ENCODE measurements at places on chromosomes 5 and 9.

DNA sequence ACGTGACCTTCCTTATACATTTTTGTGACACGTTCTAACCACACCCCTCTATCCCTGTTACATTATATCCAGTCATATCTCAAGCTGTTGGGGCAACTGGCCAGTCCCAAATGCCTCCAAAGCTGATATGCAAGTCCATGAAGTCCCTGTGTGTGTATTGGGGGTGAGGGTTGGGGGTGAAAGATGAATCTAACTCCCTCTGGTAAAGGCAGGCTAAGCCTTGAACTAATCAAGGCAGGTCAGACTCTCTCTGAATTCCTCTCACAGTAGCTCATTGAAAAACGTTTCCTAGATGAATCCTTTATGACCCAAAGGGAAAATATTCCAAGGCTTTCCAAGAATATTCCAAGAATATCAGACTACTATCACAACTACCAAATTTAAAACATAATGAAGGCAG lies 174.4 kb downstream of the MUSK start:
- DNase-seq: no peak

DNA sequence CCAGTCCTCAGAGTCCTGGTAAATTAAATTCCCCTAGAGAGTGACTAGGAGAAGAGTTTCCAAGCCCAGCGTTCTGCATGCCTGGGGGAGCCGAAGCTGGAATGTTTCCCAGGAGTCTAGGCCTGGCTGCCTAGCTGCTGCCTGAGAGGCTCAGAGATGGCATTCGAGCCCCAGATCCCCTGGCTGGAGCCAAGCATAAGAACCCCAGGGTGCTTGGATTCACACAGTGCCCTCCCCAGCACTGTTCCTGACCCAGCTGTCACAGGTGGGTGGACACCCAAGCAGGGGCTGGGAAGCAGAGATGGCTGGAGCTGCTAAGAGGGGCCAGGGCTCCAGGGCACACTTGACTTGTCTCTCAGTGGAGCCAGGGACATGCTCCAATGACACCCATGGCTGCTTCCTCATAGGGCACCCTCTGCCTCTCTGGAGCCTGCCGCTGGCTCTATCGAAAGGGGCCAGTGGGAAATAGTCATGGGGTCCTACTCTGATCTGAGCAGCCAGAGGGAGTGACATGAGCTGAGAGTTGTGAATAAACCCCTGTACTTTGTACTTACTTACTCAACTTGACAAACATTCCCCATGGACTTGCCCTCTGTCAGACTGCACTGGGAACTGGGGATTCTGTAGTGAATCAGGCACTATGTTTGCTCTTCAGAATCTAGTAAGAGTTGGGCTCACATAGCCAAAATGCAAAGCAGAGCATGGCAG lies 62.6 kb upstream of the XPA start:
- DNase-seq: no peak

DNA sequence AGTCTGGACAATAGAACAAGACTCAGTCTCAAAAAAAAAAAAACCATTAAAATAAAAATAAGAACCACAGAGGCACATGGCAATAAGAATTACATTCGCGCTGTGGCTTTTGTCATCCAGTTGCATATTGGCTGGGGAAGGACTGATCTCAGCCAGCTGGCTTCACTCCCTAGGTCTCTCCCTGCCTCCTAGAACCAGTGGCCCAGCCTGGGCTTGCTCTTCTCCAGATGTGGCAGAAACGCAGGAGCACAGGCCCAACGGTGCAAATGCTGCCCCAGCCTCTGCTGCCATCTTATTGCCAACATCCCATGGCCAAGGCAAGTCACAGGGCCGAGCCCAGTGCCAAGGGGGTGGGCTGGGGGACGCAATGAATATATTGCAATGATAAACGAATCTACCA lies 37.0 kb downstream of the NKX2-5 start:
- DNase-seq: no peak

- no peak for DNase-seq
Observed at GRCh38 chr5:72117307-72117706, 10.0 kb downstream of the MAP1B start.

DNA sequence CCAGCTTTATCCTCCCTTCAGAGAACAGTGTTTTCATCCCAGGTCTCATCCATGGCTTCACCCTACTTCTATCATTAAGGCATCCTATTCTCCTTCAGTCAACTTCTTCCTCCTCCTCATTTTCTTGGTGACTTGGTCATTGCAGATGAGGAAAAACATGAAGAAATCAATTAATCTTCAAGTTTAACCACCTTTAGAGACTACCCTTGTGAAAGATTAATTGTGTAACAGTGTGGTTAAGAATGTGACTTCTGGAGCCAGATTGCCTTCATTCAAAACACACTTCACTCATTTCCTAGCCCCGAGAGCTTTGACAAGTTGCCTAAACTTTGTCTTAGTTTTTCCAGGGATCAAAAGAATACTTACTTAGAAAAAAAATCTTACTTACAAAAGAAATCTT lies 110.0 kb downstream of the STK32A start:
- no peak for DNase-seq

- no peak for DNase-seq
Observed at GRCh38 chr5:15914638-15915037, 265.0 kb downstream of the MARCHF11 start.

DNA sequence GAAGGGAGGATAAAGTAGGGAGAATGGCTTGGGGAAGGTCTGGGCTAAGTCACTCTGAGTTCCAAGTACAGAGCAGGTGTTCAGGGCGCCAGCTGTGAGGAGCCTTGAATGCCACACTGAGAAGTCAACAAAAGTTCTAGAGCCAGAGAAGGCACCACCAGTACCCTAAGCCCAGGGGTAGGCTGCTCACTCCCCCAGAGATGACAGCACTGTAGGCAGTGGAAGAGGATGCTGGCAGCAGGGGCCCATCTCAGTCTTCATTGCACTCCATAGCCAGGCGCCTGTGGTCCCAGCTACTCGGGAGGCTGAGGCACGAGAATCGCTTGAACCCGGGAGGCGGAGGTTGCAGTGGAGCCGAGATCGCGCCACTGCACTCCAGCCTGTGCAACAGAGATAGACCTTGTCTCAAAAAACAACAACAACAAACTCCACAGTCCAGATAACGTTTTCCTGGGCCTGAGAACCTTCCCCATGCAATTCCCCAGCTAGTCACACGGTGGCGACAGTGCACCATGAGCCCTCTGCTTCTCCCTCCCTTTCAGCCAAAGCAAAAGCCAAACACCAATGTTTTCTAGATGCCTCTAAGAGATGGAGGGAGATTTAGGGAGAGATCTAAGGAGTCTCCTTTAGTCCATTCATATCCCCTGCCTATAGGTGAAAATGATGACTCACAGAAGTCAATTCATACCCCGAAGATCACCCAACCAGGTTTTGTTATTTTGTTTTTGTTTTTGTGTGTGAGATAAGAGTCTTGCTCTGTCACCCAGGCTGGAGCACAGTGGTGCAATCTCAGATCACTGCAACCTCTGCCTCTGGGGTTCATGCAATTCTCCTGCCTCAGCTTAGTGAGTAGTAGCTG lies 19.8 kb upstream of the NSD1 start:
- peak; percentile 87 for DNase-seq

GRCh38 chr9:71648453-71648852 lies 119.9 kb downstream of the CEMIP2 start:
- DNase-seq: no peak

DNA sequence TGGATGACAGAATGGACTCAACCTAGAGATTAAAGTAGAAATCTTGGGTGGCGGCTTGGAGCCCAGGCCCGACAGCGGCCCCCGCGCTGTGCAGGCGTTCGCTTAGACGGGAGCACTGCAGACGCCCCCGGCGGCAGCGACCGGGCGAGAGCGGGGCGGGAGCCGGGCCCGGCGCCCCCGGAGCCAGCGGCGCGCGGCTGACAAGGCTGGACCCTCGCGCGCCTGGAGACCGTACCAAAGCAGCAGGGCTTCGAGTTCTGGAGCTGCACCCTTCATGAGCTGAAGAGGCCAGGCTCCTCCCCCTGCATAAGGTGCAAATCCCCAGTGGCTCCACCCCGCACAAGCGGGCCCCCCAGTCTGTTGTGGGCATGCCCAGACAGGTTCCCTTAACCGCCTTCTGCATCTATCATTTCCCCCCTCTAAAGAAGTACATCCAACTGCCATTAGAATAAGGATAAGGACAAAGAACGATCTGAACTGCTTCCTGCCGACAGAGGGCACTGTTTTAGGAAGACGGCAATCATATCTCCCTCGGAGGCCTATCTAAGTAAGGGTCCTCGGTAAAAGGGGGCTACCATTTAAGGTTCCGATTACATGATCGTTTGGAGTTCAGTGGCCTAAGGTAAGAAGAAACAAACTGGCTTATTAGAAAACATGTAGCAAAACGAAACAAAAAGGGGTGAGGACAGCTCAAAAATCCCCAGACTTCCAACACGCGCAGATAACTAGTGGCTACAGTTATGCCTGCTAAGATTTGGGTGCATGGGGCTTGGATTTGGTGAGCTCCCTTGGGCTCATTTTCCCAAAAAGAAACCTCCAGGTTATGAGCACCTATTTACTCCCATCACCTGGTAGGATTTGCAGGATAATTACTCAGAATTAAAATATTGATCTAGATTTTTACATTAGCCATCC lies 66.3 kb downstream of the RGMB start:
- no peak for DNase-seq

DNA sequence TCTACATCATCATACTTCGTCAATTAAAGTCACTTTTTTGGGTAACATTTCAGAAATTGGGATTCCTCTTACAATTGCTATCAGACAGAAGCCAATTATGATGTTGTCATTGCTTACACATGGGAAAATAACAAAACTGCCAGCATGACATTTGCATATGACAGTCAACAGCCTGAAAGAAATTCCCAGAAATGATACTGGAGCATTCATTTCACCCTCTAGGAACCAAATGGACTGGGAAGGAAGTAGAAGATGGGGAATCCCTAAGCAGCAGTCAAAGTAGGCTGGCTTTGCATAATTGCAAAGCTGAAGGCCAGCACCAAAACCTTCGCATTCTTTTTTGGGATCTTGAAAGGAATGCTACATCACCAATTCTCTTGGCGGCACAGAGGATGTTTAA lies 10.7 kb downstream of the HMGCS1 start:
- no peak for DNase-seq

DNA sequence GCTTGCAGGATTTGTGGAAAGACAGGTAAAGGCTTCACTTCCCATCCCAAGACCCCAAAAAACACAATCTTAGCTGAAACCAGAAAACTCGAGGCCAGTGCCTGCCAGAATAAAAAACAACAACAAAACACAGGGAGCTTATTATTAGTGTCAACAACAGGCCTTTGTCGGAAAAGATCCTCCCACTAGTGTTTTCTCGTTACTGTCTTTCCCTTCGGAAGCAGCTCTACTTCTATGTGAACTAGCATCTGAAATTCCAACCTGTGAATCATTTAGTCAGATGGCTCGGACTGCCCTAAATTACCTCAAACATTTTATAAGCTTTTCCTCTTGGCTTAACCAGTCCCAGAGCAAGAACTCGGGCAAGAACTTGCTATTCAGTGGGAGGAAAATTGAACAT lies 122.2 kb upstream of the GNA14 start:
- DNase-seq: no peak

DNA sequence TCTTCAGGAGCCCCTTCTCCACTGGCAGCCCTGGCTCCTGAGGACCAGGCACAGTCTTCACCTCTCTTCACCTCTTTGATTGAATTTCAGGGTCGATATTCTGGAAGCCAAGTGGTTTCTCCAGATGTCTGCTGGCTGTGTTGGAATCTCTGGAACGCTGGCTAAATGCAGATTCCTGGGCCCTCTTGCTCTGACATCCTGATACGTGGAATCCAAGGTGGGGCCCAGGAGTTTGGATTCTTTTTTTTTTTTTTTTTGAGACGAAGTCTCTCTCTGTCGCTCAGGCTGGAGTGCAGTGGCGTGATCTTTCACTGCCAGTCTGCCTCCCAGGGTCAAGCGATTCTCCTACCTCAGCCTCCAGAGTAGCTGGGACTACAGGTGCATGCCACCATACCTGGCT lies 26.8 kb upstream of the IER5L start:
- no peak for DNase-seq

- DNase-seq: no peak
Observed at GRCh38 chr9:33166231-33167083, 679 bp downstream of the B4GALT1 start.

DNA sequence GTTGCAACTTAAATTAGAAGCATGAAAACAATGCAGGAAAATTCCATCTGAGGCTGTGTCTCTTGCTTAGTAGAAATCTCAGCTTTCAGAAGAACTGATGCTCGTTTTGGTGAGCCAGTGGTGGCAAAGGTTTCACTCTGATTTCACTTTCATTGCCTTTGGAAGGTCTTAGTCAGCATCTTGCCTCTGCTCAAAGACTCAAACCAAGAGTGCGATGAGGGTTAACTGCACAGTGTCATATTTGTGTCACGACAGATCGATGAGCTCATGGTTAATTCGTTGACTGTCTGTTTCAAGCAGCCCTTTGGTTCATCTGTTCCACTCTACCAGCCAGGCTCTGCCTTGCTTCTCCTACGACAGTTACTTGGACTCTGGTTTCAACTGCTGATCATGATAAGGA lies 331.3 kb upstream of the KIF2A start:
- DNase-seq: no peak

DNA sequence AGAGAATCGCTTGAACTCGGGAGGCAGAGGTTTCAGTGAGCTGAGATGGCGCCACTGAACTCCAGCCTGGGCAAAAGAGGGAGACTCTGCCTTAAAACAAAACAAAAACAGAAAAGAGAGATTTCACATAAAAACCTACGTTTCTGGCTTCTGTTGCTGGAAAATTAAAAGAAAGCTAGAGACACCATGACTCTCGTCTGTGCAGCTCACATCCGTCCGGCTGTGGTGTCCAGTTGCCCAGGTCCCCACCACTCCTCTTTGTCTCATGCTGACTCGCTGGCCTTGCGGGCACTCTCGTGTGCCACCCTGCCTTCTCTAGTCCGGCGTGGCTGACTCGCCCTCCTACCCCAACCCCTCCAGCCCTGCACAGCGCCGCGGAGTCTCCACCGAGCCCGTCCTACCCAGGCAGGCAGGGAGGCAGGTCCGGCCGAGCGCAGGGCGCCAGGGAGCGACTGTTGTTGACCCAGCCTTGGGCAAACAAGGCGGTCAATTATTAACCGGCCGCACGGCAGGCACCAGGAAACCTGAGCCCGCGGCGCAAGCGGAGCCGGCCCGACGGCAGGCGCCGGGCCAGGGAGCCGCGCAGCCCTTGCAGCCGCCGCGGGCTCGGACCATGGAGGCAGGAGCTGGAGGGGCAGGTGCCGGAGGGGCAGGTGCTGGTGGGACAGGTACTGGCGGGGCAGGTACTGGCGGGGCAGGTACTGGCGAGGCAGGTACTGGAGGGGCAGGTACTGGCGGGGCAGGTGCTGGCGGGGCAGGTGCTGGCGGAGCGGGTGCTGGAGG lies at the start of gene PRRT1B:
Gene PRRT1B, plus strand, starts transcription at position 521 of the 783 bp plus-strand sequence. Its CDS starts 93 bp downstream, at position 614.
- DNase-seq: peak; percentile 14

- no peak for DNase-seq
Observed at GRCh38 chr5:13250464-13251291, 693.8 kb downstream of the DNAH5 start.

GRCh38 chr5:74517700-74518099 lies 122.8 kb downstream of the ENC1 start:
- no peak for DNase-seq

GRCh38 chr9:9216934-9217333 lies 1395.9 kb downstream of the PTPRD start:
- no peak for DNase-seq

DNA sequence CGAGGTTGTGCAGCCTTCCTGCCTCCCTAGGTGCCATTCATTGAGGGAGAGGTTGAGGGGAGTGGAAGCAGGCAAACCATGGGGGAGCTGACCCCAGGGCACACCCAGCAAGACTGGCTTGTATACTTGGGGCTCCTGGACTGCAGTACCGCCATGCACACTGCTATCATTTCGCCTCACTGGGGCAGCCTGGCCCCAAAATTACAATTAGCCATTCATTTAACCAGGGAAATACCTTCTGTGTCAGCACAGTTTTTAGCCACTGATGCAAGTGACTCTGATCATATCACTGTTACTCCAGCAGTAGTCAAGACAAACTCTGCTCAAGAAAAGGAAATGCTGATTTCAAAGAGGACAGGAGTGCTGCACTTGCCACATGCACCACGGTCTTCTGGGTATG lies 109.7 kb downstream of the TRIO start:
- DNase-seq: no peak

Data from right hindlimb (tissue), 1 donor.